Gastroesophageal sphincter (tissue), 4 donors: ENCODE measurements at places on chromosomes 2 and 18. TPM values are rescaled to one million over a fixed set of nuclear protein-coding genes. Genes with fewer than 3 reads are reported as not detected.

DNA sequence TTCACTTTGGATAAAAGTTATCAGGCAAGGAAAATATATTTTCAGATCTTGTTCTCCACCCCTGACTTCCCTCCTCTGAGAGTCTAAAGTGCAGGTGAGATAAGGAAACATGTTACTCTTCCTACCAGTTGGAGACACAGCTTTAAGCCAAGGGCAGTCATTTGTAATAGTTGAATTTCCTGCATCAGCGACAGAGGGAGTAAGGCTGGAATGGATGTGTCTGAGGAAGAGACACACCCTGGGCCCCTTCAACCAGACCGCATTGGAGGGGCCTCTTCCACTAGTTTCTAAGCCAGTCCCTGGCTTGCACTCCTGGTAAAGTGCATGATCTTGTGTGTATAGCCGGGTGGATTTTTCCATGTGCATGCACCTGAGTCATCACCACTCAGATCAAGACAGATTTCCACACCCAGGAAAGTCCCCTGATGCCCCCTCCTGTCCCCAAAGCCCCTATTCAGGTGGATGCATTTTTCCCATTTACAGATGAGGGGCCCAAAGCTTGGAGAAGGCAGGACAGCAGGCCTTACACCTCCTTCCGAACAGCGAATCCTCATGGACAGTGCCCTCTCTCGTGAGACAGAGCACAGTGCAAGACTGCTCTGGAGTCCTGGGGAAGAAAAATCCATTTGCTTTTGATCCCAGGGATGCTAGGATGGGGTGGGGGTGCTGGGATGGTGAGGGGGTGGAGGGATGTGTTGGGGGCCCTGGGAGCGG is 66.7 kb upstream of the SH3RF3 start:
- no peak for ATAC-seq

DNA sequence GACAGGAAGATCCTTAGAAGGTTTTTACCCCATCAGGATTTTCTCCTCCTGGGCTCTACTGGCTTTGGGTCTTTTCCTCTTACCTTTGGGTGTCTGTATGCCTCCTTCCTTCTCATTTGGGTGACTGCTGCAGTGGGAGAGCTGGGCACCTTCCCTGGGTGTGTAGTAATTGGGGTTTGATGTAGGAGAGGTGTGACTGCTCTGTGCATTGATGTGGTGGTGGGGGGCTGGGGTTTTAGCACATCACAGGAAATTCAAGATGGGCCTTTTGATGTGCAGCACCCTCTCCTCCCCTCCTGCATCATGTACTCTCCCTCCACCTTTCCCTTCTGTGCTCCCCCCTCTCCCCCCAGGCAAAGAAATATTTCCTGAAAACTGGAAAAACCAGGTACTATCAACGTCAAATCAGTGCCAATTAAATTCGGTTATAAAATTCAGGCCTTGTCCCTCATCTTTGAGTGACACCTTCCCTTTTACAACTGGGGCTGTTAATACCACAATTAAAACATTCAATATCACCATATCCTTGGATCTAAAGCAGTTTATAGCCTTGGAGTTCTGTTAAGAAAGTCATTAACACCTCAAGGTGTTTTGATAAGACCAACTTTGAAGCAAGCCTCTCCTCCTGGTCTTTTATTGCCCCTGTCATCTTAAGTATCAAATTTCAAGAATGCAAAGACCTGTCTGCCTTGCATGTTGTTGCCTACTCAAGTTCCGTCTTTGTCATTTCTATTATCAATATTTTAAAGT is 23.3 kb downstream of the EDAR start:
- no peak for ATAC-seq

DNA sequence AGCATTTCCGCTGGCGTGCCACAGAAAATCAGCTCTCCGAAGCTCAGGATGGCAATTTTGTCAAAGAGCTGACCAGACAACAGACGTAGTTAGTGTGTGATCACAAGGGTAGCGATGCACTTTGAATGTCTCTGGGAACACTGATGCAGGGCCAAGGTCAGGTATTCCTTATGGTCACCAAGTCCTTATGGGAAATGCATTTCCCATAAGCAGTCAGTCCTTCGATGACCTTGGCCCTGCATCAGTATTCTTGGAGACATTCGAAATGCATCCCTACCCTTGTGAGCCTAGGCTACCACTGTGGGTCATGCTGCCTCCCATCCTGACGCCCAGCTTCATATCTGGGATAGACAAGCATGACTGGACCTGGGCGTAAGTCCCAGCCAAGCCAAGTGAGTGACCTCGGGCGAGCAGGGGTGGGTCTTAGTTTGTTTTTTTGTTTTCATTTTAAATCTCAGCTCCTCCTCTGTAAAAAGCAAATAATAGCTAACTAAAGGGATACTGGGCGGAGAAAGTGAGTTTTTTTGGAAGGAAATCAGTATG is 13.6 kb downstream of the ABCG5 start:
- ATAC-seq: no peak

GRCh38 chr2:86617153-86617552 is 6.5 kb downstream of the RNF103 start:
- no peak for ATAC-seq

DNA sequence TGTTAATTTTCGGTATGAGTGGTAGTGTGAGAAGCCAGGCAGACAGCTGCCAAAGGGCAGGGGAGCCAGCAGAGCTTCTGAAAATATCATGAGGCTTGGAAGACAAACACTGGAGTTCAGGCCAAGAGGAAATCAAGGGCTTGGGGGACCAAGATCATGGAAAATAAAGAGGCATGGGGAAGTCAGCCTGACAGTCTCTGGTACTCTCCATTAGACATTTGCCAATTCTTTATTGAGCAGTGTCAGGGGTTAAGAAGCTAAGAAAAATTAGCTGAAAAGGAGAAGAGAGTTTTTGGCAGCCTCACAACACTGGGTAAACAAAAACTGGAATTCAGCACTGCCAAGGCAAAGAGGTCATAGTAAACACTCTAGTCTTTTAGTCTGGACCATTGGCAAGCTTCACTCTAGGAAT is 612.7 kb downstream of the EPHA4 start:
- ATAC-seq: no peak

DNA sequence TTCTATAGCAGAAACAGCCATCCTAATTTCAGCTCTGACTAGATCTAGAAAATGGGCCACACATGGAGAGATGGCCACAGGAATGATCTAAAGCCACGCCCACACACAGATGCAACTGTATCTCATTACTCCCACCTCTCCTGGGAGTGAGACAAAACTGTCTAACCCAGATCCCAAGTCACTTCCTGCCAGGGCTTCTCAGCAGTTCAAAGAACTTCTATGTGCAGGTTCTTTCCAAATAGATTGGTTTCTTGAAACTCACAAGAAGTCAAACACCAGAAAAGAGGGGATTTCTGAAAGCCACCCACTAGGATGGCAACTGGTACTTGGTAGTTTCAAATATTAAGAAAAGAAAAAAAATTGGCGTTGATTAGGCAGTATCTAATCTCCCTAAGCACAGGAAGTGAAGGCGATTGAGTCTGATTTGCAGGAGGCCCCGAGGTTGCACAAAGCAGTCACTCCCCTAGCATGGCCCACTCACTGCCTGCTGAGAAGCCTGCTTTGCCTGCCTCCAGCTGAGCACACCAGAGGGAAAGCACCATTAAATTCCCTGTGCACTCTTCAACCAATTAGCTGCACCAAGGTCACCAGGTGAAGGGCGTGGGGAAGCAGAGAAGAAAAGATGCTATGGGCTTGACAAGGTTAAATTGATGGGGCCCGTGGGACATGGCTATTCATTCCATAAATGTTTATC is 51.1 kb downstream of the PAPOLG start:
- ATAC-seq: no peak

DNA sequence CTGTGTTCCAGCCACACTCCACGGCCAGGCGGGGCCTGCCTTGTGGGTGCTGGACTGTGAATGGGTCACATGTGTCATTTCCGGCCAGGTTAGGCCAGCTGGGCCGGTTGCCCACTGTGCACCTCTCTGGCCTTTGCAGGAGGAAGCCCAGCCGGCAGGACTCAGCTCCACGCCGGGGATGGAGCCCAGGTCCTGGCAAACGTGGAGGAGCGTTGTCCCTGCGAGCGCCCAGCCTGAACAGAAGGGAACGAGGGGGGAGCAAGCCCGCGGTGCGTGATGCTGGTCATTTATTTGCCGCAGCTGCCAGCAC is 152.9 kb downstream of the PXDN start:
- no peak for ATAC-seq

- ATAC-seq: no peak
These were observed 38.4 kb downstream of the LYPD6B start for GRCh38 chr2:149076863-149077412.

DNA sequence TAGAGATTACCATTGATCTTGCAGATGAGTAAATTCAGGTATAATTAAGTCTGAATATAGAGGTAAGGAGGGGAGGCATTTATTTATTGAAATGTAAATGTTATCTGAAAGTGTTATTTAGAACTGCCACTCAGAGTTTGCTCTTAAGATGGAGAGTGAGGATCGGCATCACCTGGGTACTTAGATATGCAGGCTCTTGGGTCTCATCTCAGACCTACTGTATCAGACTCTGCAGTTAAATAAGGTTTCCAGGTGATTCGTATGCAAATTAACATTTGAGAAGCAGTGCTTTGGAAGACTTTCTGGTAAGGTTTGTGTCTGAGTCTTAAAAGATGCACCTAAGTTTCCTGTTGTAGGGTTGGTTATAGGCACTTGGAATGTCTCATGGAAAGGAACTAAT is 9.2 kb downstream of the HTR2B start:
- no peak for ATAC-seq

DNA sequence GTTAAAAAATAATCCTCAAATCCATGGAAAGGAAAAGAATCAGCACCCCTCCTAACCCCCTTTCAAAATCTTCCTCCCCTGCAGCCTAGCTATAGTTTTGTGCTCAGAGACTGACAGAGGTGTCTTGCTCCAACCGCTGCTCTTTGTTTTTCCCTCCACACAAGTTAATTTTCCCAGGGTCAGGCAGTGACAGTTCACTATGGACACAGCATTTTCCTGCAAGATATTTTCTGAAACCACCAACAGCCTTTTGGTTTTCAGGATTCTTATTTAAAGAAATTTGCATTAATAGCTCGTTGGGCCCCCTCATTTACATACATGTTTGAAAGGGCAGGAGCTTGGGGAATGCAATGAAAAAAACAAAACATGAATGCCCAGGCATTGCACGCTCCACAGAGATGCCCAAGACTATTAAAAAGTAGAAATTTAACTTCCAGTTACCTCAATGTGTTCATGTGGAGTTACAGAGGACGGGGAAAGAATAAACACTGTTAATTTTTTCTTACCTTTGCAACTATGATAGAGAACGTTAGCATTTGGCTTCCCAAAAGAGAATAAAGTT is 71.4 kb upstream of the CXCR4 start:
- no peak for ATAC-seq

- ATAC-seq: no peak
These were observed 73.2 kb upstream of the NETO1 start for GRCh38 chr18:72940986-72941385.

- no peak for ATAC-seq
These were observed 18.1 kb upstream of the LCLAT1 start for GRCh38 chr2:30428827-30429461.

GRCh38 chr2:99980176-99980575 is 162.2 kb downstream of the AFF3 start:
- no peak for ATAC-seq

GRCh38 chr18:30582078-30582477 is 460.5 kb downstream of the DSC3 start:
- no peak for ATAC-seq

DNA sequence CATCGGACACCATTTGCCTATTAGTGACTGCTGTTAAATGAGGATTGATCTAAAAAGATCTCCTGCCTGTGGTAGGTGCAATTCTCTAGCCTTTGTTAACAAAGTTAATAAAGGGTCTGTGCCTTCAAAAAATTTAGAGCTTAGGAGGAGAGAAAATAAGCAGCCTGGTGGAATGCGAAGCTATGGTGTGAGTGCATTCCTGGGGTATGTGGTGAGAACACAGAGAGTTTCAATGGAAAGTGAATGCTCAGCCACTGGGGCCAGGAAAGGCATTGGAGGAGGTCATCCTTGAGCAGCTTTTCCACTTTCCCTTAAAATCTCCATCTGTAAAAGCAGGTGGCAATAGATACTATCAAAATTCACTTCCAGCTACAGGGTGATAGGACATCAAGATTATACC is 331.2 kb upstream of the LRATD1 start:
- no peak for ATAC-seq

Gene NXPH2
- not detected for total RNA-seq

Gene NAT8
- not detected for total RNA-seq

Gene MC4R
- total RNA-seq: 1.5 TPM

Gene CHRND
- total RNA-seq: not detected
